ENCODE measurements at places on chromosomes 3 and 15.

- no peak overlapping the region for H3K4me3 ChIP-seq
- H3K27me3 ChIP-seq = no peaks in the 10 kb centered on the region
- no peak overlapping the region for H3K27ac ChIP-seq
- DNase-seq = no peak
- H3K36me3 ChIP-seq = no peaks in the 10 kb centered on the region
These were observed 51.7 kb downstream of the GOLIM4 start for GRCh38 chr3:168044049-168044448.

- H3K27ac ChIP-seq = no peak overlapping the region
- H3K36me3 ChIP-seq = no peaks in the 10 kb centered on the region
- H3K4me1 ChIP-seq = no peaks in the 10 kb centered on the region
These were observed 97.5 kb downstream of the ARHGEF26 start for GRCh38 chr3:154218728-154219127.

- H3K36me3 ChIP-seq = peaks cover 4% of the 10 kb centered on the region
- no peak for DNase-seq
- peaks cover 16% of the 10 kb centered on the region for H3K4me1 ChIP-seq
- no peak overlapping the region for H3K27ac ChIP-seq
These were observed 126.7 kb upstream of the PRICKLE2 start for GRCh38 chr3:64351713-64352638.

GRCh38 chr15:99635794-99636193 is 70.0 kb downstream of the MEF2A start:
- no peak for DNase-seq
- no peaks in the 10 kb centered on the region for H3K27me3 ChIP-seq
- H3K4me1 ChIP-seq = peaks cover 15% of the 10 kb centered on the region
- no peak overlapping the region for H3K27ac ChIP-seq
- H3K36me3 ChIP-seq = peaks cover 52% of the 10 kb centered on the region

GRCh38 chr15:53511175-53511574 is 248.3 kb downstream of the WDR72 start:
- no peak for DNase-seq
- no peaks in the 10 kb centered on the region for H3K36me3 ChIP-seq
- H3K27me3 ChIP-seq = peaks cover 3% of the 10 kb centered on the region
- H3K4me3 ChIP-seq = no peak overlapping the region
- H3K27ac ChIP-seq = no peak overlapping the region

DNA sequence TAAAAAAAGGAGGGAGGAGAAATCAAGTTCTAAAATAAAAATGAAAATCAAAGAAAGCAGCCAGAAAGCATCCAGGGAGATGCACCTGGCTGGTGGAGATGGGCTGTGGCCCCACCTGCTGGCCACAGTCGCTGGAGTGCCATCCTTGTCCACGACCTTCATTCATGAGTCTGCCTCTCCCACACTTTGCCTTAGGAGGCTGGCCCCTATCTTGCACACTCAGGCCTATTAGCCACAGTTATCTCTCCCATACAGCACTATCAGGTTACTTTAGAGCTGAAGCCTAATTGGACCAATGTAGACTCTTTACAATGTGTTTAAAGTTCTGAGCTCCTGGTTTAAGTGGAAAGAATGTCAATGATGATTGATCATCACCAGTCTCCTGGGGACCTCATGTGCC is 392.0 kb upstream of the RORA start:
- peaks cover 6% of the 10 kb centered on the region for H3K27me3 ChIP-seq
- no peak overlapping the region for H3K27ac ChIP-seq

- peak overlapping the region; percentile 80 for H3K27ac ChIP-seq
- H3K4me3 ChIP-seq = peak overlapping the region; percentile 82
- H3K4me1 ChIP-seq = peaks cover 37% of the 10 kb centered on the region
- H3K27me3 ChIP-seq = peaks cover 17% of the 10 kb centered on the region
- no peaks in the 10 kb centered on the region for H3K36me3 ChIP-seq
- DNase-seq = no peak
These were observed 854 bp upstream of the NPTN start for GRCh38 chr15:73633991-73634495.

DNA sequence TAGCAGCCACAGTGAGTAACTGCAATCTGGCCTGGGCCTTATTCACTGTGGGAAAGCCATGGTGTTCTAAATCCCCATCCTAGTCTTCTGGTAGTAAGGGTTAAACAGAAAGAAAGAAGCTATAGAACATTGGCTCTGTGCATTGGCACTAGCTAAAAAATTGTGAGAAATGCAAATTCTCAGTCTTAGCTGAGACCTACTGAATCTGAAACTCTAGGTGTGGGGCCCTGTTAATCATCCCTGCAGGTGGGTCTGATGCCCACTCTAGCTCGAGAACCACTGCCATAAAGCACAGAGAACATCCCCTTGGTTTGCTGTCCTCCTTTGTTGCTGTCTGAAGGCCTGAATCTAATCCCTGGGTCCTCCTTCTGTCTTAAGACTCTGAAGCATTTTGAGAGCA is 59.3 kb downstream of the MEIS2 start:
- peaks cover 2% of the 10 kb centered on the region for H3K27me3 ChIP-seq
- DNase-seq = no peak
- H3K27ac ChIP-seq = no peak overlapping the region

GRCh38 chr3:27659279-27660021 is 62.7 kb downstream of the EOMES start:
- H3K27me3 ChIP-seq = peaks cover 2% of the 10 kb centered on the region
- H3K27ac ChIP-seq = no peak overlapping the region
- H3K4me1 ChIP-seq = no peaks in the 10 kb centered on the region
- DNase-seq = peak; percentile 46

DNA sequence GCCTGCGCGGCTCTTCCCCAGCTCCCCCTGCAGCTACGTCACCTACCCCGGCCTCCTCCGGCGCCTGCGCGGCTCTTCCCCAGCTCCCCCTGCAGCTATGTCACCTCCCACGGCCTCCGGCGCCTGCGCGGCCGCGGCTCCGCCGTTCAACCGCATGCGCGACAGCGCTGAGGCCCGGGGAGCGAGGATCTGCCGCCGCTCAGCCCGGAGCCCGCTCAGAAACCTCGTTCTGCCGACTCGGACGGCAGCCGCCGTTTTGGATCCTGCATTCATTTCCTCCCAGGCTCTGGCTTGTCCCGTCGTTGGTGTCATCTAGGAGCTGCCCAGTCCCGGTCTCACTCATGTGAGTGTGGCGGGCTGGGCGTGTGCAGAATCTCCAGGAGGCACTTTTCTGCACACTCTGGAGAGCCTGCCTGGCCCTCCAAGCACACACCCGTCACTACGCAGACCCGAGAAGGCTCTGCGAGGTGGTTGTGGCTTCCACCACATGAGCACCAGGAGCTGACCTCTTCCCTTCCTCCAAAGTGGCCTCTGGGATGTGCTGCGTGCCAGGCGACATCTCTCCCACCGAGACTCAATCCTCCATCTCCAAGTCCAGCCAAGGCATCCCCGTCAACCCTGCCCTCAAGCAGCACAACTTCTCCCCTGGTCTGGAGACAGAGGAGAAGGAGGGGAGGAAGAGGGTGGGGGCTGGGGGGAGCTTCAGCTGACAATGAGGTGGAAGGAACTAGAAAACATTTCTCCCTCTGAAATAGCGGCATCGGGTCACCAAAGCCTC is 165.3 kb downstream of the CHSY1 start:
- H3K27ac ChIP-seq = no peak overlapping the region
- DNase-seq = no peak
- peaks cover 14% of the 10 kb centered on the region for H3K4me1 ChIP-seq
- H3K4me3 ChIP-seq = no peak overlapping the region

- no peak overlapping the region for H3K4me3 ChIP-seq
- no peak overlapping the region for H3K27ac ChIP-seq
- H3K36me3 ChIP-seq = no peaks in the 10 kb centered on the region
- peaks cover 3% of the 10 kb centered on the region for H3K27me3 ChIP-seq
These were observed 35.4 kb upstream of the ATG7 start for GRCh38 chr3:11236588-11237461.

GRCh38 chr3:121557426-121557934 is 10.3 kb upstream of the ARGFX start:
- H3K27me3 ChIP-seq = peaks cover 10% of the 10 kb centered on the region
- DNase-seq = no peak
- no peak overlapping the region for H3K4me3 ChIP-seq
- no peak overlapping the region for H3K27ac ChIP-seq
- no peaks in the 10 kb centered on the region for H3K36me3 ChIP-seq
- H3K4me1 ChIP-seq = no peaks in the 10 kb centered on the region

DNA sequence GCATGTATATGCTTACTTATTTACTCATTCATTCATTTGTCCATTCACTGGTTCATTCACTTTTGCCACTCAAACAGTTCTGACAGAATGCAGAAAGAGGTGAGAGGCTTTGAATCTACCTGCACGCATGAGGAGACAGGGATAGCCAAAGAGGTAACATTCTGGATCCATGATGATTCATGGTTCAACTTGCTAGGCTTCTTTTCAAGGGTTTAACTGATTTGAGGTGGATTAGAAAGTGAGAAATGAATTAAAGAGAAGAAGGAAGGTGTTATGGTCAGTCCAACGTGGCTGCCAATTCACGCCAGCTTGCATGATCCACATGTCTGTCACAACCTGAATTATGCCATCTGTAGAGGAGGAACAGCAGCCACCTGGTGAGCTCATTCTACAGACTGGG is 260.6 kb downstream of the ARRDC4 start:
- H3K27me3 ChIP-seq = no peaks in the 10 kb centered on the region
- no peaks in the 10 kb centered on the region for H3K36me3 ChIP-seq
- no peak for DNase-seq

- no peak overlapping the region for H3K4me3 ChIP-seq
- no peaks in the 10 kb centered on the region for H3K27me3 ChIP-seq
- DNase-seq = no peak
- peaks cover 2% of the 10 kb centered on the region for H3K4me1 ChIP-seq
- H3K36me3 ChIP-seq = peaks cover 15% of the 10 kb centered on the region
These were observed 15.4 kb upstream of the PRKAR2A start for GRCh38 chr3:48863122-48863521.

DNA sequence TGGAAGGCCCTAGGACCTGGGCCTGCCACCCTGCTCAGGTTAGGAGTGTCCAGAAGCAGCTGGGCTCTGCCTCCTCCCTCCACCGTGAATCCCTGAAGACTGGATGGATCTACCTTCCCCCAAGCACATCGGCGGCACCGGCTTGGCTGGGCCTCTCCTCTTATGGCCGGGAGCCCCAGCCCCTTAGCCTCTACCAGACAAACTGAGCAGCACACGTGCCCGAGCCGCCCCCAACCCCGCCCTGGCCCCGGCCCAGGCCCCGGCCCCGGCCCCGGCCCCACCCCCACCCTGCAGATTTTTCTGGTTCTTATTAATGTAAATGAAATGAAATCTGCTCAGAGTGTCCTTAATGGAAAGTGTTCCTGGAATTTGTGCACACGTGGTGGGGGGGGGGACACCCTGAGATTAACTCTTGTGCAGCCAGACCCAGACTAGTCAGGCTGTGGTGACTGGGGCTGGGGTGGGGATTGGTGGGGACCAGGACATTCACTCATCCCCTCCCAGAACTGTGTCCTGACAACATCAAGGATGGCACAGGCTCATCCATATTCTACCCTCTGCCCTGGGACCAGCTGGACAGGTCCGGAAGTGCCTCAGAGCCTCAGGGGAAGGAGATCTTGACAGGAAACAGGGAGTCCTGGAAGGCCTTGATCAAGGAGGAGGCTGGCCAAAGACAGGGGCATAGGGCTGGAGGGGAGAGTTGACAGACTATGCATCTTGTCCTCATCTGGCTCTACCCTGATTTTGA is 30.9 kb upstream of the SEMA3F start:
- no peaks in the 10 kb centered on the region for H3K4me1 ChIP-seq
- no peak for DNase-seq
- no peak overlapping the region for H3K27ac ChIP-seq
- H3K36me3 ChIP-seq = no peaks in the 10 kb centered on the region

GRCh38 chr15:93378558-93378957 is 289.5 kb upstream of the RGMA start:
- no peak for DNase-seq
- H3K36me3 ChIP-seq = no peaks in the 10 kb centered on the region
- H3K4me3 ChIP-seq = no peak overlapping the region
- peaks cover 7% of the 10 kb centered on the region for H3K27me3 ChIP-seq

- DNase-seq = no peak
- peaks cover 18% of the 10 kb centered on the region for H3K4me1 ChIP-seq
- H3K36me3 ChIP-seq = peaks cover 25% of the 10 kb centered on the region
- H3K4me3 ChIP-seq = no peak overlapping the region
- no peaks in the 10 kb centered on the region for H3K27me3 ChIP-seq
- H3K27ac ChIP-seq = no peak overlapping the region
These were observed 10.9 kb downstream of the LRRFIP2 start for GRCh38 chr3:37163262-37164015.

DNA sequence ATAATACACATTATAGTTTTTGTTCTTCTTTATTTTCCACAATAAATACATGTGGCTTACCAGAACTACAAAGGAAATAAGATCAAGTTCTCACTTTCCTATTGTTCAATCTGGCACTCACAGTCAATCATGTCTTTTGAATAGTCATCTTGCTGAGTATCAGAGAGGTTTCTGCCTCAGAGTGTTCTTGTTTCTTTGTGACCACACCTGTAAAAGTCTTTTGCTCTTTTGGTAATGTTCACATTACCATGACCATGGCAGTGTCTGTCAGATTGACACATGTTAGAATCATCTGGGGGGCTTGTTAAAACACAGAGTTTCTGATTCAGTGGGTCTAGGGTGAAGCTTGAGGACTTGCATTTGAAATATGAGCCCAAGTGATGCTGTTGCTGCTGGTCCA is 135.0 kb downstream of the SATB1 start:
- H3K36me3 ChIP-seq = no peaks in the 10 kb centered on the region
- DNase-seq = no peak
- no peak overlapping the region for H3K4me3 ChIP-seq
- no peaks in the 10 kb centered on the region for H3K4me1 ChIP-seq
- H3K27me3 ChIP-seq = no peaks in the 10 kb centered on the region
- H3K27ac ChIP-seq = no peak overlapping the region

DNA sequence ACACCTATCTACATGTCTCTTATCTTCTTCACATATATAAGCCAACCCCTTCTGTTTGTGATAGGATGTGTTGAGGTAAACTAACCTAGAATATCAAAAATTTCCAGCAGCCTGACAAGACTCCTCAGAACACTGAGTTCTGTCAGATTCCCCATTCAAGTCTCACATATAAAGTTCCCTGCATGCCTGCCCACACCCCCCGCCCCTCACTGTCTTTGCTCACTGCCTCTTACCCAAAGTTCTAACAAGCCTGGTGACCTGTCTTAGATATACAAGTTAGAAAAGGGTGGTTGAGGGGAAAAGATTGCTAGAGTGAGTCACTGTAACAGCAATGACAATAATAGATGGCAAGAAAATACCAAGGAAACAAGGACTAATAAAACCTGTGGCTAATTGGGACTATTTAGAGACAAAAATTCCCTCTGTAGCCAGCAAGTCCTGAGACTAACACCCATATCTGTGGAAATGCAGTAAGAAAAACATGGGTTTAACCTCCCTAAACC is 40.1 kb downstream of the FBXO22 start:
- no peak for DNase-seq
- no peak overlapping the region for H3K4me3 ChIP-seq
- H3K27ac ChIP-seq = no peak overlapping the region
- H3K36me3 ChIP-seq = peaks cover 11% of the 10 kb centered on the region

- peaks cover 1% of the 10 kb centered on the region for H3K4me1 ChIP-seq
- no peak for DNase-seq
- H3K27ac ChIP-seq = no peak overlapping the region
- H3K4me3 ChIP-seq = no peak overlapping the region
These were observed 6.0 kb downstream of the CCDC80 start for GRCh38 chr3:112634786-112635541.

- no peaks in the 10 kb centered on the region for H3K4me1 ChIP-seq
- no peaks in the 10 kb centered on the region for H3K36me3 ChIP-seq
- no peak for DNase-seq
- H3K27ac ChIP-seq = no peak overlapping the region
- no peaks in the 10 kb centered on the region for H3K27me3 ChIP-seq
These were observed 165.0 kb downstream of the NTRK3 start for GRCh38 chr15:88091444-88092016.

All from activated naive CD8-positive, alpha-beta T cell treated with anti-CD3 and anti-CD28 coated beads, Interleukin-2, amount 10 ng/mL, durations not matched to agents 7 days and 5 days (primary cell).